Naive thymus-derived CD8-positive, alpha-beta T cell (primary cell): ENCODE measurements at places on chromosomes 5 and 9. TPM values are rescaled to one million over a fixed set of nuclear protein-coding genes. Genes with fewer than 3 reads are reported as not detected.

- no peak for DNase-seq
Observed at GRCh38 chr5:68331192-68332079, 115.9 kb downstream of the PIK3R1 start.

DNA sequence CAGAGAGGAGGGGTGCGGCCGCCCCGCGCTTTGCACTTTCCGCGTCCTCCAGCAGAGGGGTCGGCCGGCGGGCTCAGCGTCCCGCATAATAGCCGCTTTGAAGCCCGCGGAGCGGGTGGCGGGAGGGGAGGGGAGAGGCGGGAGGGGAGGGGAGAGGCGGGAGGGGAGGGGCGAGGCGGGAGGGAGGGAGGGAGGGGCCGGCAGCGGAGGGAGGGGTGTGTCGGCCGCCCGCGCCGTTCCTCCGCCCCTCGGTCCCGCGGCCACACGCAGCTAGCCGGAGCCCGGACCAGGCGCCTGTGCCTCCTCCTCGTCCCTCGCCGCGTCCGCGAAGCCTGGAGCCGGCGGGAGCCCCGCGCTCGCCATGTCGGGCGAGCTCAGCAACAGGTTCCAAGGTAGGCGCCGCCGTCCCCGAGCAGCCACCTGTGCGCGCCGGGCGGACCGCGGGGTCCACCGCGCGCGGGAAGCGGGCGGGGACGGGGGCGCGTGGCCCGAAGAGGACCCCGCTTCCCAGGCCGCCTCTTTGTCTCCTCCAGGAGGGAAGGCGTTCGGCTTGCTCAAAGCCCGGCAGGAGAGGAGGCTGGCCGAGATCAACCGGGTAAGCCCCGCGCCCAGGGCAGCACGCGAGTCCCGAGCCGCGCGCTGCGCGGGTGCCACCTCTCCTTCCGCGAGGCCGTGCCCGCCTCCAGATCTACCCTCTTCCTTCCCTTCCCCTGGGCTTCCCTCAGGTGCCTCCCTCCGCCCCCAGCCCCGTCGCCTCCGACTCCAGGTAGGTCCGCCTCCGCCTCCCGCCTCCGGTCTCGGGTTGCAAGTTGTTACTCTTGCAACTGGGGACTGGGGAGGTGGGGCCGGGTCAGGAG is at the start of gene AIF1L:
Gene AIF1L, plus strand, starts transcription at position 263 of the 857 bp plus-strand sequence. Its CDS starts 99 bp downstream, at position 362.
- DNase-seq: no peak

- DNase-seq: no peak
Observed at GRCh38 chr9:104783588-104783987, 19.7 kb downstream of the NIPSNAP3B start.

DNA sequence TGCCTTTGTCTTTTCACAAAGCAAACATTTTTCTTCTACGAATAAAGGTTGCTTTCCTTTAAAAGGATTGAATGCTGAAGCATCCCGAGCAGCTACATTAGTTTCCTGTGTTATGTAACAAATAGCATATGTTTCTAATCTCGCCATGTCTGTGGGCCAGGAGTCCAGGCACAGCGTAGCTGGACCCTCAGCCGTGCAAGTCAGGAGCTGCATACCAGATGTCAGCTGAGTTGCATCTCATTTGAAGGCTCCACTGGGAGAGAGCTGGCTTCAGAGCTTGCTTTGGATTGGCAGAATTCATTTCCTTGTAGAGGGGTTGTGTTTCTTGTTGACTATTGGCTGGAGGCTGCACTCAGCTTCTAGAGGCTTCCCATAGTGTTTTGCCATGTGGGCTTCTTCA is 16.0 kb upstream of the GOLPH3 start:
- DNase-seq: no peak

GRCh38 chr5:82952326-82952725 is 124.9 kb downstream of the TMEM167A start:
- DNase-seq: no peak

GRCh38 chr5:55868846-55869245 is 17.7 kb downstream of the IL31RA start:
- no peak for DNase-seq

- no peak for DNase-seq
Observed at GRCh38 chr5:143126174-143127019, 277.1 kb downstream of the NR3C1 start.

The SLC36A3 gene
- total RNA-seq: not detected

DNA sequence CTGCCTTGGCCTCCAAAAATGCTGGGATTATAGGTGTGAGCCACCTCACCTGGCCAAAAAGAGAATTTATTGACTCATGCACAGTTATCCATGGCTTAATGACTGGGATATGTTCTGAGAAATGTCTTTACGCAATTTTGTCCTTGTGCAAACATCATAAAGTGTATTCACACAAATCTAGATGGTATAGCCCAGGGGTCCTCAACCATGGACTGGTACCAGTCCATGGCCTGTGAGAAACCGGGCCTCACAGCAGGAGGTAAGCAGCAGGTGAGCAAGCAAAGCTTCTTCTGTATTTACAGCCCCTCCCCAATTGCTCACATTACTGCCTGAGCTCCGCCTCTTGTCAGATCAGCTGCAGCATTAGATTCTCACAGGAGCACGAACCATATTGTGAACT is 12.4 kb upstream of the SIL1 start:
- no peak for DNase-seq

The PRRX2 gene
- not detected for total RNA-seq

DNA sequence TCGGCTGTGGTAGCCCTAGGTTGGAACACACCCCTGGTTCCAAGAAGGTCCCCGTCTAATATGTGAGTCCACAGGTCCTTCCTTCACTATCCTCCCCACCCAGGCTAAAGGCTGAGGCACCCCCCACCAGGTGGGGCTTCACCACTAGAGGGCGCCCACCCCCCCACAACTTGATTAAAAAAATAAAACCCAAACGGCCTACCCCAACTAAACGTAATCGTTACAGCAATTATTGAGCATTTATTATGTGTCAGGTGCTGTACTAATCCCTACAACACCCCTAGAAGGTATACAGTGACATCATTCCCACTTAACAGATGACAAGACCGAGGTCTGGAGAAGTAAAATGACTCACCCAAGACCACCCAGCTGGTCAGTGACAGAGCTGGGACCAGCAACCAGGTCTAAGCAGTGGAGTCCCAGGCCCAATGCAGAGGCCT is 65.0 kb downstream of the FGF18 start:
- DNase-seq: peak; percentile 37

DNA sequence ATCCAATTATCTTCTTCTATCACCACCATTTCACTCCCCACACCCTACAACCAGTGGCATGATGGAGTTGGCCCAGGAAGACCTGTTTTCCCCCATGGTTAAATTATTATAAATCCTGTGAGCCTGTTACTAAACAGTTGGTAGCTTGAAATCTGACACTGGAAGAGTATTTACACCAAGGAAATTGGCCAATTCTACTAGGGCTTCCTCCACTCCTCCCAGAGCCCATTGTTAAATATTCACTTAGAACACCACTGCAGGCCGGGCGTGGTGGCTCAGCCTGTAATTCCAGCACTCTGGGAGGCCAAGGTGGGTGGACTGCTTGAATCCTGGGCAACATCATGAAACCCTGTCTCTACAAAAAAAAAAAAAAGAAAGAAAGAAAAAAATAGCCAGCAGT is 32.4 kb upstream of the CKS2 start:
- no peak for DNase-seq

DNA sequence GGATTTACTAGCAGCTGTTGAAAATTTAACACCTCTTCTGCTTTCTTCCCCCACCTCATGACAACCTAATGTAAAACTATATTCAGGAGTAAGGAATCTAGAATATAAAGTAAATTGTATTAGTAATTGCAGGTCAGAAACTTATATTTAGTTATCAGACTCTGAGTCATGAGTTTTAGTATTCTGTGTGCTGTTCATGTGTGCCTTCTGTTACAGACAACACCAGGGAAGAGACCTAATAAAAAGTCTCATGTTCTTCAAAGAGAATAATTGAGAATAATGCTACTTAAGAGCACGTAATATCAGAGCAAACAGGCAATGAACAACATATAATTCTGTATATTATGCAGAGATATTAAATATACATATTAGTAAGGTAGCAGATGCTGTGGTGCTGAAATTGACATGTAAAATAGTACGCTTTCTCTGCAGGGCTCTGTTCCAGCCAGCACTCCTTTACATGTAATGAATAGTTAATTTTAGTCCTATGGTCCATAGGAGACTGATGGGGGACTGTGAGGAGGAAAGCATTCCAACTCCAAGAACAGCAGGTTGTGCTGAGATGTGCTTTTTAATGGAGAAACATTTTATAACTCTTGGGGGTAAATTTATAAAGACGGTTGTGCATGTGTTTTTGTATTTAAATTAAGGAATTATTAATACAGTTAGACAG is 106.4 kb downstream of the ZSWIM6 start:
- no peak for DNase-seq

DNA sequence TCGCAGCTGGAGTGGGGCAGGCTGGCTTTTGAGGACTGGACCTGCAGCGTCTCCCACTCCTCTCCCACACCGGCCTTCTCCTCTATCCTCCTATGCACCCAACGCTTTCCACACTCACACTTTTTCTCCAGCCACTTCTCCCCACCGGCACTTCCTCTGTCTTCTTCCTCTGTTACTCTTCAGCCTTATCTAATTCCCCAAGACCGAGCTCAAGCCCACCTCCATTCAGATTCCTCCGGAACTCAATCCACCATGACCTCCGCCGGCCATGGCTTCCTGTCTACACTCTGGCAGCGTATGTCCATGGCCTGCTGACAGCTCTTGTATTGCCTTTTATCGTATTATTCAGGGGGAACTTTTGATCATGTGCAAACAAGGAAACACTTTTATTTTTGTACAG is 545 bp upstream of the OR2V1 start:
- DNase-seq: no peak

DNA sequence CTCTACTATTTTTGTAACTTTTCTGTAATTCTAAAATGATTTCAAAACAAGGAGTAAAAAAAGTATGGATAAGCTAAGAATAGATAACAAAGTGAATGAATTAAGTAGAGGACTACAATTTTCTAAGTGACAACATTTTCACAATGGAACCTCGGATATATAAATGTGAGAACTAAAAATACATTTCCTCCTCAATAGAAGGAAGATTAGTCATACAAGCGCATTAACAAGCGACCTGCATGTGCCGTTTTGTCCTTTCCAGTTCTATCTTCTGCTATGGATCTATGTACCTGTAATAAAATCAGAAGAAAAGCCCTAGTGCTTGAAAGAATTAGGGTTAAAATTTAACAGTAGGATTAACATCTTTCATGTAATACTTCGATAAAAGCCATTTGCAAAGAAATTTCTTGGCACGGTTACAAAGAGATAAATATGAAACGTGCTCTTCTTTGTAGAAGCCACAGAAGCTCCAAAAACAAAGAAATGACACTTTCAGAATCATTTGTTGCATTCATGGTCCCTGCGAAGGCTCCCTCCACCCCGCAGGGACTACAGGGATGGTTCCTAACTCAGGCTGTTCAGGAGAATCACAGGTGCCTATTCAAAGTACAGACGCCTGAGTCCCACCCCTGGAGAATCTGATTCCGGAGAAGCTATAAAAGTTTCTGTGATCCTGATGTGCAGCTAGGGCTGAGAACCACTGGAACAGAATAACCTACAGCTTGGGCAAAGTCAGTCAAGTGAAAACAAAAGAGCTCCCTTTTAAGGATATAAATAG is 216.6 kb upstream of the EFNA5 start:
- DNase-seq: no peak

GRCh38 chr5:36882250-36882649 is 5.7 kb downstream of the NIPBL start:
- DNase-seq: no peak

The LPAR1 gene
- not detected for total RNA-seq

- no peak for DNase-seq
Observed at GRCh38 chr9:91425271-91425670, 1.6 kb upstream of the NFIL3 start.

The GBGT1 gene
- 4.1 TPM for total RNA-seq

The SLC34A3 gene
- total RNA-seq: not detected

GRCh38 chr5:44443172-44443571 is 54.0 kb upstream of the FGF10 start:
- no peak for DNase-seq

- DNase-seq: no peak
Observed at GRCh38 chr5:56494300-56494731, 261.2 kb upstream of the ANKRD55 start.

The EDIL3 gene
- total RNA-seq: not detected

The ASS1 gene
- total RNA-seq: not detected
